ENCODE measurements at places on chromosomes 2 and 18.

GRCh38 chr2:228839421-228839876 lies 431.6 kb downstream of the PID1 start:
- DNase-seq = no peak

DNA sequence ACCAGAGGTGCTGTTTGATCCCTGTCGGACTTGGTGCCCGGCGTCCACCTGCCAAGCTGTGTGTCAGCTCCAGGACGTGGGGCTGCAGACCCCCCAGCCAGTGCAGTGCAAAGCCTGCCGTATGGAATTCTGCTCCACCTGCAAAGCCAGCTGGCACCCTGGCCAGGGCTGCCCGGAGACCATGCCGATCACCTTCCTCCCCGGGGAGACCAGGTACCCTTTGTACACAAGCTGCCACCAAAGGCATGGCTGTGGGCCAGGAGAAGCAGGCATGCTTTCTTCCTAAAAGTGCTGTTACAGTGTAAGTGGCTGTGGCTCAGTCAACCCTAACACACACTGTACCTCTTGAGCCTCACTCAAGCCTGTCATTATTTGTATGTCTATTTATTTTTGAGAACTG lies 103.3 kb downstream of the RNF144A start:
- no peak for DNase-seq

DNA sequence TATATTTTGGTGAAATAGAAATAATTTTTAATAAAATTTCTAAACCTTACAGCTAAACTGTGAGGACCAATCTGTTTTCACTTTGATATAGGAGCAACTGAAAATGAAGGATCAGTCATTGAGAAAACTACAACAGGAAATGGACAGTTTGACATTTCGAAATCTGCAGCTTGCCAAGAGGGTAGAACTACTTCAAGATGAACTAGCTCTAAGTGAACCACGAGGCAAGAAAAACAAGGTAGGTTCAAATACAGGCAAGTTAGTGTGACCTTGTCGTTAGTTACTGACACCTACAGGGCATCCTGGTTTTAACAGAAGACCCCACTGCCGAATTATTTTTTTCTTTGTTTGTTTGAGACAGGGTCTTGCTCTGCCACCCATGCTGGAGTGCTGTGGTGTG lies 75.5 kb upstream of the STON1 start:
- DNase-seq = no peak

GRCh38 chr2:233247744-233248143 lies 3.7 kb upstream of the ATG16L1 start:
- DNase-seq = peak; percentile 41

DNA sequence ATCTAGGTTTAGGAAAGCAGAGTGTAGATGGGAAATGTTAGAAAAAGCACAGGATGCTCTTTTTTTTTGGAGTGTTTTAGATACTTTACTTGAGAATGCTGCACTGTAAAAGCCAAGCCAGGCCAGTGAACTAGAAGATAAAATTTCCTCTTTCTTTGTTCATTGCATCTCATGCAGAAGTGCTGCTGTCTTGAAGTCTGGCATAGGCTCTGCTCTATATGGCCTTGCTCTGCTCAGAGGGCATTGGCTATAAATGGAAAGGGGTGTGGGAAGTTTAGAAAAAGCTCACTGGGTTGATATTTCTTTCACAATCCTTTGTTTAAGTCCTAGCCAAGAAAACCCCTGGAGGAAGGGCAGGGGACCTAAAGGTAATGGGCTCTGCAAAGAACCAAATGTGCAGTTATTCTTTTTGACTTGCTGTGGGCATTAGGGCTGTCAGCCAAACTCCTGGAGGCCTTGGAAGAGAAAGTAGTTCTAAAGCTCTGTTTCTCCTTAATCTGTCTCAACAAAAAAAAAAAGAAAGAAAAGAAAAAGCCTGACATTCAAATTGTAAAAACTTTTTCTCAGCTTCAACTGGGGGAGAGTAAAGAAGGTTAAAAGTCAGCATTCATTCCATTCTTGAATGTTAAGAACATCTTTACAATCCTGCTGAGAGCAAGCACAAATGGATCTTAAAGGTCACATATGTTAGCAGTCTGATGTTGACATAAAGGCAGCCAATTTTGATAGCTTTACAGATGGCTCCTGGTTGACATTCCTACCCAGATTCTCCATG lies 338.3 kb downstream of the GULP1 start:
- DNase-seq = no peak

DNA sequence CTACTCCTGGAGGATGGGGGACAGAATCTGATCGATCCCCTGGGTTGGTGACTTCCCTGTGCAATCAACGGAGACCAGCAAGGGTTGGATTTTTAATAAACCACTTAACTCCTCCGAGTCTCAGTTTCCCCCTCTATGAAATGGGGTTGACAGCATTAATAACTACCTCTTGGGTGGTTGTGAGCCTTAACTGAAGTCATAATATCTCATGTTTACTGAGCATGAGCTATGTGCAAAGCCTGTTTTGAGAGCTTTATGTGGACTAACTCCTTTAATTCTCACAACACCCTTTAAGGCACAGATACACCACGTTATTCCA lies 844 bp downstream of the PROC start:
- no peak for DNase-seq

DNA sequence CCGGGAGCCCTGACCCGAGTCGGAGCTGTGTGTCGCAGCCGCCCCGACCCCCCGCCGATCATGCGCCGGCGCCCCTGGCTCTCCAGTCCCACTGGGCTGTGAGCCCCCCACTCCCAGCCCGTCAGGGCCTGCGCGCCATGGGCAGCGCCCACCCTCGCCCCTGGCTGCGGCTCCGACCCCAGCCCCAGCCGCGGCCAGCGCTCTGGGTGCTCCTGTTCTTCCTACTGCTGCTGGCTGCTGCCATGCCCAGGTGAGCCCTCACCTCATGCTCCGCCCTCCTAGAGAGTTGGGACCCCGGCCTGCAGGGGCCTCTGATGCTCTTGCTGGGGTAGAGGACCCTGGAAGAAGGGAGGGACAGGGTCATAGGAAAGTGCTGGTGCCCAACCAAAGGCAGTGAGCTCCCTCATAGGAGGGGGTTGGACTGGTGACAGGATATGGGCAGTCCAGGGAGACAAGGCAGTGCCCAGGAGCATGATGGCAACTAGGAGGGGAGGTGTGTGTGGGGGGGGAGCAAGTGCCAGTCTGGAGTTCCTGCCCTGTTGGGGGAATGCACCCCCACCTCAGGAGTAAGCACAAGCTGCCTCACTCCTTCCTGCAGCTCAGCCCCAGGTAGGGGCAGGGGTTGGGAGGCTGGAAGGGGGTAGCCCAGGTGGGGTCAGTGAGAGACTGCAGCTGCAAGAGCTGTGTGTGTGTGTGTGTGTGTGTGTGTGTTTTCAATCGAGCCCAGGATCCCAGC lies 375 bp downstream of the WNT10A start:
- DNase-seq = no peak

DNA sequence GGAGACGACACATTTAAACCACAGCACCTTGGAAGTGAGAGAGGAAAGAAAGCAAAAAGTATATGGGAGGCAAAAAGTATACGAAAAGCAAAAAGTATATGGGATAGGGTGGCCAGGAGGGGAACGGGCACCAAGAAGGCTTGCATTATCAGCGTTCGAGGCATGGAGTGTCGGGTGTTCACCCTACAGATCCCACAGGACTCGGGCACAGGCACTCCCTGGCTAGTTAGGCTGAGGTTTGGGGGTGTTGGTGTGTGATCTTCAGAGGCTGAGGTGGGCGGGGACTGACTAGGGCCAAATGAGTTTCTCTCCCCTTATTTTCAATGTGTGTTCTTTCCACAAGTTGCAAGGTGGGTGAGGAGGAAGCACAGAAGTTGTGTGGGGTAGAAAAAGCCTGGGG lies 86.6 kb downstream of the EVA1A start:
- DNase-seq = no peak

DNA sequence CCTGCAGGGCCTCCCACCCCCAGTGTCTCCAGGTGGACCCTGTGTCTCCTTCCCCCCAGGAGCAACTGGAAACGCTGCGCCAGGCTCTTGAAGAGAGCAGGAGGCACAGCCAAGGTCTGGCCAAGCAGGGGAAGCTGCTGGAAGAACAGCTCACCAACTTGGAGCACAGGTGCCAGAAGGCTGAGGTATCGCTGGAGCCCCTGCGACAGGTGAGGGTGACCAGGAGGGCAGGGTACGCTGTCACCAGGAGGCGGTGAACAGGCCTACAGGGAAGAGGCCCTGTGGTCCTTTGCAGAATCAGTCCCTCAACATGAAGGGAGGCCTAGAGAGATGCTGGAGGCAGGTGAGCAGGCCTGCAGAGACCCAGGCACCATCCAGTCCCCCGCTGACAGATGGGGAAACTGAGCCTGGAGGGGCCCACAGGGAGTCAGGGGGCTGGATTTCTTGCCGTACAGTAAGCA lies 15.6 kb upstream of the SNED1 start:
- no peak for DNase-seq

DNA sequence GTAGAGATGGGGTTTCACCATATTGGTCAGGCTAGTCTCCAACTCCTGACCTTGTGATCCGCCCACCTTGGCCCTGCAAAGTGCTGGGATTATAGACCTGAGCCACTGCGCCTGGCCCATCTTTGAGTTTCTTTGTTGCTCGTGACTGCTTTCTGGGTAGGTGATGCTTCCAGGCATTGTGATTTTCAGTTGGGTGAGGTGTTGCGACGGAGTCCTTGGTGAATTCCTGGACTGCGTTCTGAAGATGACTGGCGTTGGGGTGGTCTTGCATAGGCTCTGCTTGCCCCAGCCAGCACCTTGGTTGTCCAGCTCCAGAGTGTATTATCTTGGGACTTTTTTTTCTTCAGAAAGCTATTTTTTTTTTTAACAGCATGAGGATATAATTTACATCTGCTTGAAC lies 103.4 kb downstream of the DCDC2C start:
- DNase-seq = no peak

DNA sequence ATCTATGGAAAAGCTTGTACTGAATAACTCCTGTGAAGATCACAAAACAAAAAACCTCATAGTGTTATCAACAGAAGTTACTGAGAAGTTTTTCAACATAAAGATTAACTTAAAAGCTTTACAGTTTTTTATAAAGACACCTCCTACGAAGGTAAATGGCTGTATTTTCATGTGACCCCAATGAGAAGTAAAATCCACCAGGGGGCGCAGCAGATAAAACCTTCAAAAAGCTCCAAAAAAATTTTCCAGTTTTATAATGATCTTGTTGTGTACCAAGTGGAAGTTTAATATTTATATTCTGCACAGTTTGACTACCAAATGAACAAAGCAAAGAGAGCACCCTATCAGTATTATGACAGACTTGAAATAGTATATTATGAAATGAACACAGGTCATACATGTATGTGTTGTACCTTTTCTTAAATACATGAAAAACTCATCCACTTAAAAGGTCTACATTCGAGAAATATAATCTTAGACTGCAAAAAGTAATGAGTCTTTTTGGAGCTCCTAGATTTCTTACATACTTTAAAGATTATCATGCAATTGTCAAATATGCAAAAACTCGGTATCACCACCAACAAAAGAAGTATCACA lies 38.5 kb downstream of the PNO1 start:
- DNase-seq = no peak

GRCh38 chr18:55550471-55550870 lies 37.5 kb downstream of the TCF4 start:
- DNase-seq = no peak

GRCh38 chr2:9308186-9308955 lies 101.8 kb downstream of the ASAP2 start:
- no peak for DNase-seq

GRCh38 chr2:191434072-191434471 lies 188.9 kb downstream of the MYO1B start:
- no peak for DNase-seq

DNA sequence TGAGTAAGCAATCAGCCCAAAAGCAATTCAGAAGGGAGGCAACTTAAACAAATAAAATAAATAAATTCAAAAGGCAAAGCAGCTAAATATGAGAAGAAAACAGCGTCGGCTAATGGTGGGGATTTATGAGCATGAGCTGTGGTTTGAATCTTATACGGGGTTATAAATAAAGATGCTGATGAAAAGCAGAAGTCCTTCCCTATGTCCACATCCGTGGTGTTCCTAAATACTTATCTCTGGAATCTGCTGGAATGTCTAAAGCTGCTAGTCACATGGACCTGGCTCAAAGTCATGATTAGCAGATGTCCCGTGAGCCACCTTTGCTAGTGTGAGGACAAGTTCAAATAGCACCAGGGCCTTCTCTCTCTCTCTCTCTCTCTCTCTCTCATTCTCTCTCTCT lies 33.8 kb downstream of the SMIM21 start:
- no peak for DNase-seq

GRCh38 chr2:73063909-73064875 lies 7.3 kb downstream of the SFXN5 start:
- peak; percentile 66 for DNase-seq

DNA sequence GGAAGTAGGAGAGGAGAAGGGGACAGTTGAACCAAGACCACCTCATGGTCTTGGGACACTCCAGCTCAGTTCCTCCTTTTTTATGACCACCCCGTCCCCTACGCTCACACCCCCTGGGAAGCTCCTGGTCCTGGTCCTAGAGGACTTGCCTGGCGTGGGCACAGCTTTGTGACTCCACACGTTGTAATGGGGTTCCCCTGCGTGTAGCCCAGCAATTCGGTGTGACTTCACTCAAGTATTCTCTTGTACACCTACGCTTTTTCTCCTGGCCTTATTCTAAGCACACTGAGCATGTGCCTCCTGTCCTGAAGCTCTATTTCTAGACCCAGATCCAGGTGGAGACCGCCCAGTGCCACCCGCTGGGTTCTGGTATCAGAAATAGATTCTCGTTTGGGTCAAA lies 36.1 kb upstream of the B3GNT7 start:
- DNase-seq = no peak

GRCh38 chr2:155546721-155547555 lies 785.6 kb downstream of the NR4A2 start:
- DNase-seq = peak; percentile 2

- no peak for DNase-seq
These were observed 27.7 kb upstream of the ZNF638 start for GRCh38 chr2:71303849-71304248.

- DNase-seq = no peak
These were observed 11.5 kb downstream of the PGAP1 start for GRCh38 chr2:196914867-196915460.

DNA sequence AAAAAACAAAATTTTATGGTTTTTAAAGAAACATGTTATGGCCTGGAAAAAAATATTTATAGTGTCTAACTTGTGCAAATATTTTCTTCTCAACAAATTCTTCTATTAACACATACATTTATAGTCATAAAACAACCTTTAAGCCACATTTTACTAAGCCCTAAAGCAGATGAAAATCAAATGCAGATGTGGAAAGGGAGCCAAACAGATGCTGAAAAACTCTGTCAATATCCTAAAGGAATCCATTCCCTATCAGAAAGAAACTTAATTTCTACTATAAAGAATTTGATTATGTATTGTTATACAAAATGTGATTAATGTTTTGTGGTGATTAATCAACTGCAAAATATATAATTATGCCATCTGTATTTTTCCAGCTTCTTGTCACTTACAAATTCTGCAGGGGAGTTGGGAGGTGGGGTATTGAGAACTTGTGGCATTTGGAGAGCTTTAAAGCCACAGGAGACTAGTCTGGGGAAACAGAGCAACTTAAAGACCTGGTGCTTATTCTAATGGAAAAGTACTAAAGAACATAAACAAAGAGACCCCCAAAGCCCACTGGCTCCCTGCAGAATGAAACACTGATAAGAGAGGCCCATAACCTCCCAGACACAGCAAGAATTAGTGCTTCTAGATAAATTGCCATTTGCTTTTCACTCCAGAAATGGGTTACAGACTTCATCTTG lies 1721.0 kb upstream of the PIK3C3 start:
- DNase-seq = no peak

Measured in HTR-8/SVneo (cell line).